Occipital lobe (tissue), 3 donors: ENCODE measurements at places on chromosomes 3 and 15. TPM values are rescaled to one million over a fixed set of nuclear protein-coding genes. Genes with fewer than 3 reads are reported as not detected.

- DNase-seq = no peak
These were observed 19.9 kb downstream of the NCEH1 start for GRCh38 chr3:172690936-172691335.

Gene ZNF774
- total RNA-seq = 6.1 TPM

- DNase-seq = no peak
These were observed 21.8 kb downstream of the CCDC32 start for GRCh38 chr15:40543082-40543481.

Gene SEC22C
- 78.5 TPM for total RNA-seq

GRCh38 chr15:43292375-43293078, 25.8 kb upstream of the TGM5 start:
- no peak for DNase-seq

GRCh38 chr3:27415202-27415601, 46.0 kb upstream of the NEK10 start:
- no peak for DNase-seq

DNA sequence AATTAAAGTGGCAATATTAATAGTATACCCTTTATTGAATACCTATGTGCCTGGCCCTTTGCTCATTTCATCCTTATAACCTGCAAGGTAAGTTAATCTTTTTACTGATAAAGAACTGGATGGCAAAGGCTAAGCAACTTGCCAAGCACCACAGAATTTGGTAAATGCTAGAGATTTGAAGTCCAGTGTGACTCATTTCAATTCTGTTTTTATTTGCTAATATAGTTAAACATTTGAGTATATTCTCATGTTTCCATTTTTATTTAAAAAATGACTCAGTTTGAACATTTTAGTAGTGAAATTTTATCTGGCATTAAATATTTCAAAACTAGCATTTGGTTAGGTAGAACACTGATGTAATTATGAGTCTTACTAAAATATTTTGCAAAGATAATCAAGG, 11.3 kb downstream of the PFN2 start:
- DNase-seq = no peak

GRCh38 chr3:53749448-53749847, 96.8 kb downstream of the CHDH start:
- no peak for DNase-seq

- no peak for DNase-seq
These were observed 36.3 kb downstream of the DUT start for GRCh38 chr15:48367483-48367882.

DNA sequence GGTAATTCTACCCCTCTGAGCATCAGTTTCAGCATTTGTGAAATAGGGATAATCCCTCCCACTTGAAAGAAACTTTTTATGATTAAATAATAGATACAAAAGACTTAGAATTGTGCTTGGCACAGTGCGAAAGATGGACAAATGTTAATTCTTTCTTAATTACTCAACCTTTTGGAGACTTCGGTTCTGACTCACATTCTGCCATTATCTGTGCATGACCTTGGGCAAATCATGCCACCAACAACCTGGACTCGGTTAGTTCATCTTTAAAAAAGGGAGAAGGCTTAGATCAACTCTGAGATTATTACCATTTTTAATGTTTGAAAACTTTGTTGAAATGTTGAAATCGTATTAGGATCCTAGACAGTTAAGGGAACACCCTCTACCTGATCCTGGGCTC, 40.6 kb upstream of the POLR2M start:
- no peak for DNase-seq

DNA sequence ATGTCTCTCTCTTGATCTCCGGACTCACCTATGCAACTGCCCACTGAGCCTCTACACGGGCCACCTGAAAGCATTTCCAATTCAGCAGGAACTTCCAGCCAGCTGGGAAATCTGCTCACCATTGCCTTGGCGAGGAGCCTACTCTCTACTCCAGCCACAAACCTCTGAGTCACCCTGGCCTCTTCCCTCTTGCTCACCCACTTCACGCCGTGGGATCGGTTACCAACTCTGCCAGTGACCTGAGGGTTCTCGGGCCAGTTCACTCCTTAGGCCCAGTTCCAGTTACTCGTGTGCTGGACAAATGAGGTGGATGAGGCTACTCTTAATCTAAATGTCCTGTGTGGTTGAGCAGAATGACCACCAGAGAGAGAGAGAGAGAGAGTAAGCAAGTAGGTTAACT, 70.1 kb downstream of the CEMIP start:
- no peak for DNase-seq

- DNase-seq = no peak
These were observed 911 bp downstream of the CCRL2 start for GRCh38 chr3:46407970-46408369.

Gene DHX30
- total RNA-seq = 69.1 TPM

DNA sequence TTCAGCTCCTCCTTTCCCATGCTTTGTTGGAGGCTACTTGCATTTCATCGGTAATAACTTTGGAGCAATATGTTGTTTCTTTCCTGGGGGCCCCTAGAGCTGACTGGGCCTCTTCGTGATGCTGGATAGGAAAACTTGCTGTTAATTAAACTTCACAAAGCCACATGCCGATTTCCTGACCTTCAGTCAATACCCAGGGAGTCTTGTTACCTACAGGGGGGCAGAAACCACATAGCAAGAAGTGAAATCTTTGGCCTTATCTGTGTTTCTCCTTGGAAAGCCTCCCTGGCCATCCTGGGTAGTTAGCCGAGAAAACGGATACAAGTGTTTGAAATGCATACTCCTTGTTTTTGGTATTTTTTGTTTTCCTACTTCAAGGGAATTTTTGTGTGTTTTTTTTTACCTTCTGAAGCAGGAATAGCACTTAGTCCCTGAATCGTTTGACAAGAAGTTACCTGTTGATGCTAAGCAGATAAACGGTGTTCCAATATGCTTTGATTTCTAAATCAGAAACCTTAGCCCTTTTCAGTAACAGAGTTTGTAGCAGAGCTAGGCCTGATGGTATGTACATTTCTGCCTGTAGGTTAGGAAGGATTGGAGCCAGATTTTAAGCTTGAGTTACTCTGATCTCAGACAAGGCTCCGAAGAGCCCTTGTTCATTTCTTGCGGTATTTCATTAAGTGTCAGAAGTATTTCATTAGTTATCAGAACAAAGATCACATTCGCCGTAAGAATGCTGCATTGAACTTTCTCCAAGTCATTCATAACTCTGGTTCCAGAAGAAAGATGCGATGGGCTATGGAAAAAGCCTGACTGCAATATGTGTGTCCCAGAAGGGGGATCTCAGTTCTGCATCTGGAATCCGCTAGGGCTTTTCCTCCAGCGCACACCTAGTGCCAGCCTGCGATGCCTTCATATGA, 111.5 kb downstream of the THSD4 start:
- DNase-seq = no peak

DNA sequence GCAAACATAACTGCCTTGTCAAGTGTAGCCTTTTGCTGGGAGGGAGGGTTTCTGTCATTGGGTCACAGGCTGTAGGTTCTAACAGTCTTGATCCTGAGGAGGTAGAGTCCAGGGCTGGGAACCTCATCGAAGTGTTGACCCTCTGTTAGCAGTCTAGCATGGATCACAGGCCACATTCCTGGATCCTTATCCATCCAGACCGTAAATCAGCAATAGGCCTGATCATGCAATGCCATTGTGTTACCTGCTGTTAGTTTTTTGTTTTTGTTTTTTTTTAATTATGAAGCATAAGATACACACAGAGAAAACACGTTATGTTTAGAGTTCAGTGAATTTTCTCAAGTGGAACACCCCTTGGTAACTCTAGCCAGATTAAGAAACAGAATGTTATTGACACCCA, 282.0 kb upstream of the TPM1 start:
- no peak for DNase-seq

Gene B3GALNT1
- total RNA-seq = 133 TPM

GRCh38 chr3:9280451-9281219, 31.2 kb upstream of the SRGAP3 start:
- DNase-seq = no peak

GRCh38 chr3:149216193-149216869, 5.3 kb downstream of the CP start:
- DNase-seq = no peak

Gene DISP2
- total RNA-seq = 9.2 TPM
